ENCODE measurements at places on chromosomes 6 and 20. TPM values are rescaled to one million over a fixed set of nuclear protein-coding genes. Genes with fewer than 3 reads are reported as not detected.

The HLA-DRA gene
- polyA plus RNA-seq = 87.9 TPM

The BCAS1 gene
- polyA plus RNA-seq = 4.6 TPM

The TOX2 gene
- polyA plus RNA-seq = 5.1 TPM

The COL19A1 gene
- polyA plus RNA-seq = 2.3 TPM

The BRPF3 gene
- polyA plus RNA-seq = 55.7 TPM

The PRR18 gene
- polyA plus RNA-seq = 0.30 TPM

The CALHM4 gene
- 0.58 TPM for polyA plus RNA-seq

DNA sequence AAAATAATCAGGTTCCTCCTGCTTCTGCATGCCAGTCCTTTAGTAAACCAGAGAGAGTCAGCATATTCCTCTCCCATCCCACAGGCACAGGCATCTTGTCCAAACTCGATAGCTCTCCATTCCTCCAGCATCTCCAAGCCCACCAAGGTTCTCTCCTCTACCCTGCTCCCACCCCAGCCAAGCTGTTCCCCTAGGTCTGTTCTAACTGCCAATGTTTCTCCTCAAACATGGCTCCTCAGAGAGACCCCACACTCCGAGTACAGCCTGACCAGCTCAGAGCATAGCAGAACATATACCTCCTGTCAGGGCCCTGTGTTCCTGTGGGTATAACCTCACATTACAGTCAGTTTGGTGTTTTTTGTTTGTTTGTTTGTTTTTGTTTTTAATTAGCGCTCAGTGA lies 177.8 kb downstream of the VEGFA start:
- no peak for DNase-seq

- DNase-seq = no peak
Measured at GRCh38 chr6:113394216-113394615, 462.9 kb upstream of the MARCKS start.

DNA sequence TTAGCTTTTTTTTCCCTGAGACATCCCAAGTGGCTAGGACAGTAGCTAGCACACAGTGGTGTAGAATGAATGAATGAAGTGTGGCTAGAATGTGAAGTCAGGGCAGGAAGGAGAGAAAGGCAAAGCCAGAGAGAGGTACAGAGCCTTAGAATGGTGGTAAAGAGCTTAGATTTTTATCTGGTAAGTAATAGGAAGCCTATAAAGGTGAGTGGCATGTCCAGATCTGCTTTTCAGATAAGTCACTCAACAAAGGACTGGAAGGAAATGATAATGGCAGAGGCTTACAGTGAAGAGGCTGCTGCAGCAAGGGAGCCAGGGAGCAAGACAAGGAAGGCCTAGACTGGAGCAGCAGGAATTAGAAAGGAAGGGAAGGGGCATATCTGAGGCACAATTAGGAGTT lies 96.0 kb upstream of the PRDM1 start:
- DNase-seq = no peak

DNA sequence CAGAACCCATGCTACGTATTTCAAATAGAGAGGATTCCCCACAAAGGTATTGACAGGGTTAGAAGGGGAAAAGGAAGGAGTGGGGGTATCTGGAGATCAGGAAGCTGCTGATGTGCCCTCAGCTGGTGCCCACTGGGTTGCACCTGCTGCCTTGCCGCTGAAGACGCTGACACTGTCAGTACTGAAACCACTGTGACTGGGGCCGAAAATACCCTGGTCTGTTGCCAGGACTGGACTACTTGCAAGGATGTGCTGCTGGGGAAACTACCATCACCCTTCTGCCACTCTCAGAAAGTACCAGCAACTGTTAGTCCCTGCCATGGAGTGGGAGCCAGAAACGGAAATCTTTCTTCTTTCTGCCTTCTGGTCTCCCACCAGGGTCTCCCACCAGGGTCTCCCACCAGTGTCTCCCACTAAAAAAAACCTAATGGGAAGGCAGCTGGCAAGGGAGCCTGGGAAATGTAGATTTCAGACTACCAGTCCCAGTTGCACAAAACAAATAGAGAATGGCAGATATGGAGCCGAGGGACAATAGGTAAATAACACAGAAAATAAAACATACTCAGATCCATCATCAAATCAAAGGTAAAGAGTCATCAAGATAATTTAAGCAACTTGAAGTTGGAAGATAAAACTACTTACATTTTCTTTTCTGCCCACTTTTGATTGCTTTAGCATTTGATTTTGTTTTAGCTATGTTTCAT lies 204.8 kb downstream of the TPBG start:
- DNase-seq = no peak

GRCh38 chr6:70470016-70470415 lies 56.7 kb downstream of the FAM135A start:
- DNase-seq = no peak

GRCh38 chr6:169499848-169500247 lies 202.0 kb downstream of the WDR27 start:
- DNase-seq = no peak

GRCh38 chr6:44480097-44480541 lies 92.6 kb downstream of the CDC5L start:
- no peak for DNase-seq

DNA sequence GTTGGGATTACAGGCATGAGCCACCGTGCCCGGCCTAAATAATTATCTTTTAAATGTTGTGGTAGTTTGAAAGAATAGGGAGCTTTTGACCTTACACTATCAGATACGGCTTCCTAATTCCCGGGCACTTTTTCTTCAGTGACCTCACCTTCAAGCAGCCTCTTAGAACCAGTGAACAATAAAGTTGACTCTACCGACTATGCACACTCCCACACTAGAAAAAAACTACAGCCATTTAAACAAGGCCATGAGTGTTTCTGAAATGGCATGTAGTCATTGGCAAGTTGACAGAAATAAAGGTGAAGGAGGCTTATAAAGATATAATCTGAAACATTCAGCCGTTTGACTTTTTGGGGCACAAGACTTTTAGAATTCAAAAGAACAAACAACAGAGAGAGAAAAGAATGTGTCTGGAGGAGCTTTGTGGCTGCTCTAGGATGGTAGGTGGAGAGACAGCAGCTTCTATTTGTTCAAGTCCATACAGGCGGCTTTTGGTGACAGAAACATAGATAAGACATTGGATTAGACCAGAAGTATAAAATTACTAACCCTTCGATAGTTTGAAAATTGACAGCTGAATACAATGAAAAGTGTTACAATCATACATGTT lies 75.2 kb downstream of the GJA1 start:
- DNase-seq = no peak

GRCh38 chr6:157487110-157487773 lies 106.3 kb downstream of the ZDHHC14 start:
- DNase-seq = no peak

DNA sequence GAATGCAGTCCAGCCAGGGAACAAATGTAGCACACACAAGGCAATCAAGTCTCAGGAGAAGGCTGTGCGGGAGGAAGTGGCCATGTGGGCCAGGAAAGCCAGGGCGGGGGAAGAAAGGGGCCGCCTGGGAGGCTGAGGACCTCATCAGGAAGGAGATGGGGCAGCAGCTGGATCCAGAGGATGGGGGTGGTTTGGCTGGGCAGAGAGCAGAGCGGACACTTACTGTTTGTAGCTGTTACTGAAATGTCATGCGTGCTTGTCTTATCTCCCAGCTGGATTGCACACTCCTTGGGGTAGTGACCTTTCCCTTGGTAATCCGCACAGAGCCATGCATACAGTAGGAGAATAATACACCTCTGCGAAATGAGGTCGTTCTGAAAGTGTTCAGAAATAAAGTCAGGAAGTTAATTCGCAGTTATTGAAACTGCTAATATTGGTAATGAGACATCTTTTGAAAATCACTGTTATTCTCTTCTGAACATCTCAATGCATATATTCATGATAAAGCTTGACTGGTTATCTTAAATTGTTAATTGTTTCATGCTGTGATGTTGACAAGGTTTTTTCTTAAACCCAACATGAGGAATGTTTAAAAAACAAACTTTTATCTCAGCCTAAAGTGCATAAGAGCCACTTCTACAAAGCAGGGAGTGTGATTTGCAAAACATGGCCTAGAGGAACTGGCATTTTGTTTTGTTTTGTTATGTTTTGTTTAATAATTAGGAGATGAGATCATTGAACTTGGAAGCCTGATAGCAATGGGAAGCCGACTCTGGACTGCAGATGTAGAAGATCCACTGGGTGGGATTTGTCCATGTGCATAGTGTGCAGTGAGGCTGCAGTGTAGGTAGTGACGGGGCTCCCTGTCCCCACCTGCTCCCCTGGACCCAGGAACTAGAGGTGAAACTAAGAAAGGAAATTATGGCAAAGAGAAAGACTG lies 18.0 kb upstream of the MAP3K4 start:
- DNase-seq = no peak

DNA sequence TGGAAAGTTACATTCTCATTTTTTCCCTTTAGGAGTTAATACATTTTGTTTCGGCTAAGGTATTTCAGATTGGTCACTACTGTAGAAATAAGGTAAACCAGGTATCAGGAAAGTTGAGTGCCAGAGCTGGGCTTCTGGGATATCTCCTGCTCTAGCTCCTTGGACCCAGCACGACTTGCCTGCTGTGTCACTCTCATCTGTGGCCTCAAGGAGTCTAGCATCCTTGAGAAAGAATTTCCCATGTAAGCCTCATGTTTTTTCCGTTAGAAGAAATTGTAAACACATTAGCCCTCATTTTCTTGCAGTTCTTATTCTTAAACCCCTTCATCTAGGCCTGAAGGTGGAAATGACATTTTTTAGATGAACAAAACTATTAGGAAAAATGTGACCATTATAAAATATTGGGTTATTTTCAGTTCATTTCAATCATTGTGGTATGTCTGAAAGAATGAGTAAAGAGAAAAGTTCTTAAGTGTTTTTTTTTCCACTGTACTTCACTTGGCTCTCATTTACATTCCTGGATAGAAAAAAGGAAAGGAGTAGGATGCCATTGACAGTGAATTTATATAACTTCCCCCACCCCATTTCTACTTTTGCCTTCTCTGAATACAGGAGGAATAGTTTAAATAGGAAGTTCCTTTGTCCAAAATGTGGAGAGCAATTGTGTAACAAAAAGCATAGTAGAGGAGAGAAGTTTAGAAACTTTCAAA lies 46.7 kb downstream of the CD2AP start:
- no peak for DNase-seq

DNA sequence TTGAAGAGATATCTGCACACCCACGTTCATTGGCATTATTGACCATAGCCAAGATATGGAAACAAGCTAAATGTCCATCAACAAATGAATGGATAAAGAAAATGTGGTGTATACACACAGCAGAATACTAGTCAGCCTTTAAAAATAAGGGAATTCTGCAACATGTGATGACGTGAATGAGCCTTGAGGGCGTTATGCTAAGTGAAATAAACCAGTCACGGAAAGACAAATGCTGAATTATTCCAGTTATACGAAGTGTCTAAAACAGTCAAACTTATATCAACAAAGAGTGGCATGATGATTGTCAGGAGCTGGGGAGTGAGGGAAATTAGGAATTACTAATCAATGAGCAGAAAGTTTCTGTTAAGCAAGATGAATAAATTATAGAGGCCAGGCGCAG lies 8.4 kb upstream of the DEFB121 start:
- DNase-seq = no peak

DNA sequence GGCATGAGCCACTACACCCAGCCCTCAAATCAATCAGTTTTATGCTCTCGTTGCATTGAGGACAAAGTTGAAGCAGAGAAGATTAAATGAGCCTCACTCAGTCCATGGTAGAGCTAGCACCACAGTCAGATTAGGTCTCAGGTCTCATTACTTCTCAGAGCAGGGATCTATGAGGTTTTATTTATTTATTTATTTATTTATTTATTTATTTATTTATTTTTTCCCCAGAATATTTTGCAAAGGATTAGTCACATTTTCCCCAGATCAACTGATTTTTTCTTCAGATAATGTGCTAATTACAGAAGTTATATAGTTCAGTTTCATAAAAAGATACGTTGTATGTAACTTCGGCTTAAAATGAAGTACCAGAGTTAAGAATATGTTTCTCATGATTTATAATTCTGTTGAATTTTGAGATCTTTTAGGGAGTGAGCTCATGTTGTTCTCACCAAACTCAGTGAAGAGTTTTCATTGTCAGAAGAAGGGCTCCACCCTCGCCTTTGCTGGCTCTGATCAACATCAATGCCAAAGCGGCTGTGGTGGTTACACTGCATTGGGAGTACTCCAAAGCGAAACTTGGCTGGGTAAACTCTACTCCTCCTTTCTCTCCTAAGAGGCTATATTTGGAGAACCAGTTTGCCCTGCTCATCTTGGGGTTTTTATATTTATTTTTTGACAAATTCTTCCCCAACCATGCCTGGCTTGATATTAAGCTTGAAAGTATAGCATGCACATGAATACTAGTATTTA lies 12.9 kb upstream of the ID4 start:
- no peak for DNase-seq

DNA sequence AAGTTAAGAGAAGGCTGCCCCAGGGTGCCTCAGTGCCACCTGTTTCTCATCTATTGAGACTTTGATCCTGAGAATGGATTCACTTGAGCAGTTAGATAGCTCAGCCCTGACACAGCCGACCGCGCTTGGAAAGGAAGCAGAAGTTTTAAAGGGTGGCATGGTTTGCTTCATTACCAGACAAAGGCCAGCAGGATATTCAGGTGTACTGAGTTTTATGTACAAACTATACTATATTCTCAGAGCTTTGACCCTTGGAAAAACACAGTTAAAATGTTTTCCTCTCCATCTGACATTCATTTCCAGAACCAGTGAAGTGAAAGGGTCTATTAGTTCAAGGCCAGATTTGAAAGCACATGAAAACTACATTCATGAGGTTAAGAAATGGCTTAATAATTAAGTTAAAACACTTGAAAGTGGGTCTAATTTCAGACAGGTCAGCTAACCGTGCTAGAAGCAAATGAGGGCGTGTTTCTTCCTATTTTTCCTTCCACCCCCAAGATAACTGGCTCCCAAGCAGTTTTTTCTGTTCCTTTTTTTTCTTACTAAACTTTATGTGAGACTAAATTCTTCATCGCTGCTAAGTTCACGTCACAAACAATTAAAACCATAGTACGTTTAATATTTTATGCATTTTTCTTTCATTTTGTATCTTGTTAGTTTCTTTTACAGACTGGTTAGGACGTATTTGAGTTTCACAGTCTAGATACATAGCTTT lies 385.3 kb upstream of the SOX4 start:
- no peak for DNase-seq

DNA sequence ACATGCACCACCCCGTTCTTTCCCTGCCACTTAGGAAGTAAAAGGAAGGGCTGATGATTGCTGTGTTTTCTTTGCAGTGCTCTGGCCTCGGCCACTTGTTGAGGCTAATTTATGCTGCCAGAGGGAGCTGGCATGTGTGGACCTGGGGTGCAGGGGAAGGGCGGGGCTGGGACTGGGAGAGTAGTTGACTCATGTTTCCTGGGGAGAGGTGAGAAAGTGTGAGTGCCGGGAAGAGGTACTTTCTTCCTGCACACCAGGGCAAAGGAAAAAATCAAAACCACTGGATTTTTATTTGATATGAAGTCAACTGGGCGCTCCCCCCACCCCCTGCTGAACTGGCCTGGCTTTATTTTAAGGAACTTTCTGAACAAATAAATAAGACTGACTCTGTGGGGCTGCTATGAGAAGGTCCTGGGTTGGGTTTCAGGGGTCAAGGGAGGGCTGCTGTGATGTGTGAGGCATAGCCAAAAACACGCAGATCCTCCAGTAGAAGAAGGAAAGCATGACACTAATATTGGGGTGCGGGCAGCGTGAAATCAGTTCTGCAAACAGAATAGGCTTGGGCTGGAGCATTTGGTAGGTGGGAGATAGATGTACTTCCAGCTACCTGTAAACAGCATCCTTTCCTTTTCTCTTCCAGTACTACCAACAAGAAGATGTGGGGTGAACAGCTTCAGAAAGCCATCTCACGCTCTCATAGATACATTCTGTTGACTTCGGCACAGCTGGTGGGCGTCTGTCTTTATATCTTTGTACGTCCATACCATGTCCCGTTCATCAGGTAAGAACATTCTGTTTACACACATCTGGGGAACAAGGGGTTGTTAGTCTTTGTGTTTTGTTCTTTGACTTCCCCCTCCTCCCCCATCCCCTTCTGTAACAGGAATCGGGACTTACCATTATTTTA lies 87.5 kb downstream of the SYNJ2 start:
- no peak for DNase-seq

Data from right renal pelvis (tissue), 4 donors.